ENCODE measurements at places on chromosomes 2 and 18.

GRCh38 chr2:10333247-10333613, 30.5 kb downstream of the HPCAL1 start:
- no peak for DNase-seq

- no peak for DNase-seq
These were observed 790.6 kb downstream of the NRXN1 start for GRCh38 chr2:50241282-50241681.

DNA sequence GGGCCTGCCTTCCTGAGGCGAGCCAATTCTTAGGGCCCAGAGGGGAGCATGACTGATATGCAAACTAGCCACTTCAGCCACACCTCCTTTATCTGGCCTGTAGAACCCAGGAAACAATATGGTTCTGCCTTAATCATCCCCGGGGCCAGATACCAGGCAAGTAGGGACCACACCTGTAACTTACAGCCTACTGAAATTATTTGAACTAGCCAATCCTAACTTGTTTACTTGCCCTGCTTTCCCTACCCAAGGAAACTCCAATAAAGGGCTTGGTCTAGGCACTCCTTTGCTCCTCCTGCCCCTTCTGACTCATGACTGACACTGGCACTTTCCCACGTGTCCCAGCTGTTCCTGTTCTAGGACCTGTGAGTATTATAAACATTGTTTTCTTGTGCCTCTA, 57.6 kb downstream of the MYOM1 start:
- no peak for DNase-seq

DNA sequence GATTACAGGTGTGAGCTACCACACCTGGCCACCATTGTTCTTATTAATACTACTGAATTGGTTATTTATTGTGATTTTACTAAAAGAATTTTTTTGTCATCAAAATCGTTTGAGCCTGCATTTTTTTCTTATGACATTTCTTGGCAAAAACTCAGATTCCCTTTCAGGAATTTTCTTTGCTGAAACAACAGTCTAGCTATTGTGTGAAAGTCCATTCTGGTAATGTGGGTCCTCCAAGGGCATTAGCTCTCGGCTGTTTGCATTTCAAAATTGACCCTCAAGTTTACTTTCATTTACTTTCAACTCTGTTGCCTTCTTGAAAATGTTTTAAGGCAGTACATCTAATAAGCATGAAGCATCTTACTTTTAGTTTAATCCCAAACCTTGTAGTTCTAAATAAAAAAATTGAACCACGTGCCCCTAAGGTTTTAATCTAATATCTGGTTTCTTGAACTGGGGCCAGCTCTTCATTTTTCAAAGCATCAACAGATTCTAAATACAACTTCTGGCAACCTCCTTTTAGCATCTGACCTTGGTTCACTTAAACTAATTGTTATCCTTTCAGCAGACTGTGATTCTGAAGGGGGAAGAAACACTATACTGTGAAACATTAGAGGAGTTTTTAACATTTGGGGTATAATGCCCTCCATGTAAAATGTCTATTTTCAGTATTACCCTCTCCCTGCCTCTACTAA, 325.2 kb upstream of the RAB12 start:
- DNase-seq: no peak

GRCh38 chr18:69401972-69402532, 1.4 kb downstream of the DOK6 start:
- peak; percentile 23 for DNase-seq

DNA sequence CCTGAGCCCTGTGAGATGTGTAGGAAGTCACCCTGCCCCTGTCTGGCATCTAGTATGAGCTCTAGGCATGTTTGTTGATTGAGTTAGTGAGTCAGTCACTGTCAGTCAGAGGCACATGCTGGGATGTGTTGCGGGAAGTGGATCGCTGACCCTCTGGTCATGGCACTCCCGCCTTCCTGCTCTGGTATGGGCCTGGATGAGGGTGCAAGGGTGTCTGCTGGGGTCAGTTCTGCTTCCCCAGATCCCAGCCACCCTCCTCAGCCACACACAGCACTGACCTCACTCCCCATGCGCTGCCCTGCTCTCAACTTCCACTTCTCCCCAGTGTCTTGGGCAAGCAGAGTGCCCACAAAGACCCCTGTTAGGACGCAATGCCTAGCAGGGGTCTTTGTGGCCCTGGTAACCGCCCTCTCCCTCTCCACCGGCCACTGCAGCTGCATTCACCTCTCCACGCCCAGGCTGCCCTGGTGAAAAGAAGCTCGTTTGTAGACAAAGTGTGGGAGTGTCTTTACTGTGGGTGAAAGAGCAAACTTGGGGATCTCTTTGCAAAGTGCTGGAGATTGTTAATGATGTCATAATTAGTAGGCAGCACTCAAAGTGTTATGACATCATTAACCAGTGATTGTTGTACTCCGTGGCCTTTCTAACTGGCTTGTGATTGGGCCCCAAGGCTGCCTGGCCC, 252.1 kb downstream of the LDLRAD4 start:
- DNase-seq: peak; percentile 12

GRCh38 chr2:236761358-236761757, 191.7 kb downstream of the ACKR3 start:
- no peak for DNase-seq

- no peak for DNase-seq
These were observed 865 bp downstream of the GALR1 start for GRCh38 chr18:77250501-77250925.

GRCh38 chr2:145975406-145975805, 1455.5 kb upstream of the ZEB2 start:
- no peak for DNase-seq

GRCh38 chr2:75728614-75729419, 18.1 kb upstream of the GCFC2 start:
- DNase-seq: no peak

GRCh38 chr2:157194097-157194688, 63.3 kb upstream of the GALNT5 start:
- no peak for DNase-seq

DNA sequence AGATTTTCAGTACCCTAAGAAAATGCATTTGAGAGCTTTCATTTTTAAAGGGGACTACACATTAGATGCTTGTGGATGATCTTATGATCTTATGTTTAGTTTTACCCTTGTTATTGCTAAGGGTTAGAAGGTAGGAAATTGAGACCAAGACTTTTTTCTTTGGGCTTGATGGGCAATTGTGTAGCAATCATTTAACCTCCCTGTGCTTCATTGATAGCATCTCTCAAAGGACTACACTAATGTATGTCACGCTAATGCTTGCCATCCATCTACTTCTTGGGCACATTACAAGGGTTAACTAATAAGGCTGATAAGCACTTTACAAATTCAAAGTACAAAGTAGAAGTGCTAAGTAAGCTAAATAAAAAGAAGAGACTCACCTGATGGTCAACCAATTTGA, 189.3 kb upstream of the LRP1B start:
- no peak for DNase-seq

- no peak for DNase-seq
These were observed 13.7 kb upstream of the GMCL1 start for GRCh38 chr2:69815717-69816116.

- no peak for DNase-seq
These were observed 175.5 kb downstream of the ZFP36L2 start for GRCh38 chr2:43050866-43051265.

DNA sequence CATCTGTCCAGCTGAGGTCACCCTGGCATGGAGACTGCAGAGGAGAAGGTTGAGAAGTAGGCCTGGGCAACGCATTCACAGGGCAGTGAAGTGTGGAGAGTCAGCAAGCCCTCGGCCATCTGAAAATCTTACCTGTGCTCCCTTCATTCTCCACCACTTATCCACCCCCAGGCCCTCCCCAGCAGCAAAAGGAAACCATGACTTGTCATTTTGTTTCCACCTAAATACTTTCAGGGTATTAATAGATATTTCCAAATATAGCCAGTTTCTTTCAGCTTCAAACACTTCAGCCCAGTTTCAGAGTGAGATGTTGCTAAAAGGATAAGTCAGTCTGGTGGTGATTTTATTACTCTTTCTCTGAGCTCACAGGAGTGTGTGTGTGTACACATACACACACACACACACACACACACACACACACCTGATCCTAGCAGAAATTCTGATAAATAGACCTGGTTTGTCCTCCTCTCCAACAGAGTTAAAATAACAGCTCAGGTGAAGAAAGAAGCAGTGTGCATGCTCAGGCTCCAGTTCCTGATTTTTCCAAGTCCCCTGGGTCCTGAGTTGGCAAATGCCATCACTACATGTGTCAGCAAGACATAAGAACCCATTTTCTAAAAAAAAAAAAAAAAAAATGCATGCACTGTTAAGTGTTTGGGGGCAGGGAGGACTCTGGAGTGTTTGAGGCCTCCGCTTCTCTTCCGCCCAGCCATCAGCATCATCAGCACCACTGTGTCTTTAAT, 82.8 kb downstream of the LOXHD1 start:
- no peak for DNase-seq

DNA sequence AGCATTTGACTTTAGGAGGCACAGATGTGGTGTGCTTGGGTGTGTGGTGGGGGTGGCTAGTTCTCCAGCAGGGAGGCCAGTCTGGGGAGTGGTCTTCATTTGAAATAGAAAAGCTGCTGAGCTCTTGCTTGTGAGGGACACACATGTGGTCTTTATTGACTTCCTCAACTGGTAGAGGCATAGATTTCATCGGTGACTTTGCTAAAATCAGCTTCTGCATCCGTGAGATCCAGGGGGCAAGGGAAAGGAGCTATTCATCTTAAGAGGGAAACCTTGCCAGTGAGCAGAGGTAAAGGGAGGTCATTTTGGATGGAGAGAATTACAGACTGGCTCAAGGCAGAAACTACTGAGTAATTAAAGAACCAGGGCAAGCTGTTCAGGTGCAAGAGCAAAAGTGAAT, 4.7 kb downstream of the MAPRE3 start:
- no peak for DNase-seq

DNA sequence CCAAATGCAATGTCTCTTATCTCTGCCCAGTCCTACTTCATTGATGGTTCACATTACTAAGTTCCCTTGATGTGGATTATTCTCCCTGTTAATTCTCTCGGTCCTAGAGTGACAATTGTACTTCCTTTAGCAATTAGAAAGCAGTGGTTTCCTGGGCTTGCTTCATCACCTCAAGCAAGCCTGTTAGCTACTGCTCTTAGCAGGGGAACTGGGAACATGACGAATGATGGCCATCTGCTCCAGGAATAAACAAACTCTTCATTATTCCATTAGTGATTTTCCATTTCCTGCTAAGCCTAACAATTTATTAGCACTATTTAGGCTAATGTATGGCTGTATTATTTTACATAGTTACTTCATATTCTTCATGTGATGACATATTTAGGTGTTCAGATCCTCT, 331.8 kb downstream of the MTX2 start:
- no peak for DNase-seq

- no peak for DNase-seq
These were observed 53.4 kb downstream of the SDC1 start for GRCh38 chr2:20171445-20171977.

- no peak for DNase-seq
These were observed 32.0 kb downstream of the TRAF3IP1 start for GRCh38 chr2:238352361-238352760.

GRCh38 chr18:46070815-46071652, 1.0 kb downstream of the PSTPIP2 start:
- no peak for DNase-seq

DNA sequence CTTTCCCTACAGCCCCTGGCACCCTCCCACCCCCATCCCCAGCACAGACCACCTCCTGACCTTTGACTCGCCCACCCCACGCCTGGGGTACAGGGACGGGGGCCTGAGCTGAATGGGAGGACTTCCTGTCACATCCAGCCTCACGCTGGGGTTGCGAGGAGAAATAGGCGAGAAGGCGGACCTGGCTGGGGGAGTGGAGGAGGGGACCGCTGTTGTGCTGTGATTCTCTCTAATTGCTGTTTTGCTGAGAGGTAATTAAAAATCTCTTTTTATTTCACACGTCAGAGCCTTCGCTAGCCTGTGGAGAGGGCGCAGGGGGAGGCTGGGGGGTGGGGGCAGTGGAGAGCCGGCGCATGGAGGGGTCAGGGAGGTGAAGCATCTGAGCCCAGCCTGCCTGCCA, 9.7 kb upstream of the ECEL1 start:
- DNase-seq: no peak

DNA sequence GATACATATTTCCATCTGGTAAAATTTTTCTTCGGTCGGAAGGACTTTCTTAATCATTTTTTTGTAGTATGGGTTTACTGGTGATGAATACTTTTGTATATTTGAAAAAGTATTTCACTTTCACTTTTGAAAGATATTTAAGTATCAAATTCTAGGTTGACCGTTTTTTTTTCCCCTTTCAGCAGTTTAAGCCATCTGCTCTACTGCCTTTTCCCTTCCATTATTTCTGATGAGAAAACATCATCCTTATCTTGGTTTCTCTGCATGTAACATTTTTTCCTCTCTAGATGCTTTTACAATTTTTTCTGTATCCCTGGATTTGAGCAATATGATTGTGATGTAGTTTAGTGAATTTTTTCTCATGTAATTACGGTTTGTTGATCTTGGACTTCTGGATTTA, 87.0 kb downstream of the MTX2 start:
- no peak for DNase-seq

- no peak for DNase-seq
These were observed 11.4 kb downstream of the OSGEPL1 start for GRCh38 chr2:189751080-189751658.

DNA sequence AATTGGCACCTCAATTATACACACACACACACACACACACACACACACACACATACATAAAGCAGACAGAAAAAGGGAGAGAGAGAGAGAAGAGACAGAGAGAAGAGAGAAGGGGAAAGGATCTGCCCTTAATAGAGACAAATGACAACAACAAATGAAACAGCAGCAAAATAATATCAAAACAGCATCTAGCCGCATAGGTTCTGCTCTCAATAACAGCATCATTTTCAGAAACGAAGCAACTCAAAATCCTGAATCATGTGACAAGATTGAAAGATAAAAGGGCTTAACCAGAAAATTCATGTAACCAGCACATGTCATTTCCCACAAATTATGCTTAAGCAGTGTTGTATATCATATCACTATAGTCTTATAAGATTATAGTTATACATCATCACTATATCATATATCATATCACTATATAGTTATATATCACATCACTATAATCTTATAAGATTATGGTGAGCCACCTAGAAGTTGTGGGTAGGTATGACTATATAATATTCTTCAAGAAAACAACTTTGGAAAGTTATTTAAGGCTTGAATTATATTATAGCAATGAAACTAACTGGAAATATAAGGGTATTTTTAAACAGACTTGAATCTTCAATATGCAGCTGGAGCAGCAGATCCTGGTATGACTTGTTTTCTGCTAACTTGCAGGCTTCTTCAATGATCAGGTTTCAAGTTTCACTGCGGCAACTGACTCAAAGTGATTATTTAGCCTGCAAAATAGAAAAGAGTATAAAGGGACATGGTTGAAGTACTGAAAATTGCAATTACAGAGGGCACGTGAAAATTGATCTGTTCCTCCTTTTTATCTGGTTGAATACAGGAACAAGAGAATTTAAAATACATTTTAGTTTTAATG, 16.1 kb upstream of the VPS54 start:
- no peak for DNase-seq

GRCh38 chr2:170512266-170512665, 202.9 kb upstream of the SP5 start:
- no peak for DNase-seq

GRCh38 chr2:195658541-195658890, 1.5 kb downstream of the SLC39A10 start:
- DNase-seq: no peak

GRCh38 chr2:21966139-21966538, 842.4 kb downstream of the TDRD15 start:
- no peak for DNase-seq

GRCh38 chr2:118968961-118969733, 27.2 kb downstream of the MARCO start:
- no peak for DNase-seq

- DNase-seq: no peak
These were observed 31.5 kb upstream of the SCG2 start for GRCh38 chr2:223633656-223634055.

GRCh38 chr2:46306330-46306751, 9.1 kb downstream of the EPAS1 start:
- DNase-seq: no peak

All from right hindlimb (tissue), 1 donor.